Sigmoid colon (tissue), 7 donors: ENCODE measurements at places on chromosomes 2 and 18. TPM values are rescaled to one million over a fixed set of nuclear protein-coding genes. Genes with fewer than 3 reads are reported as not detected.

Gene TRIM54
- polyA plus RNA-seq = 0.16 TPM

Gene UPP2
- polyA plus RNA-seq = not detected

GRCh38 chr2:6627316-6627715, 238.4 kb downstream of the CMPK2 start:
- DNase-seq = no peak

Gene RANBP2
- polyA plus RNA-seq = 5.4 TPM

Gene RAB6C
- 0.03 TPM for polyA plus RNA-seq

DNA sequence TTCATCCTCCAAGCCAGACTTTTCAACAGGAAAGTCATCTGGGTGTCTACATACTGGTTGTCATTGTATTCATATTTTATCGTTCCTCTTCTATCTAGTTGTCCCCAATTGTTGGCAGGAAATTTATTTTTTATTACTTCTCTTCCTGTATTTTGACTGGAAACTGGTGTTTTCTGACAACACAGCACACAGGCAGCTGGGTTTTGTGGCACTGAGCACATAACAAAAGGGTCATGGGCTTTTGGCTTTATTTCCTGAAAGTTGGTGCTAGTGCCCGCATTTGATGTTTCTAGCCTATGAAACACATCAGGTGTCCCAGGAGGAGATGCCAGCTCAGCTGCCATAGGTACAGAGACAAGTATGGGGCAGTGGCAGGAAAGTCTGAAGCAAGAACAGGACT, 126.4 kb downstream of the TMEM17 start:
- no peak for DNase-seq

GRCh38 chr2:205025580-205026240, 480.4 kb downstream of the PARD3B start:
- no peak for DNase-seq

DNA sequence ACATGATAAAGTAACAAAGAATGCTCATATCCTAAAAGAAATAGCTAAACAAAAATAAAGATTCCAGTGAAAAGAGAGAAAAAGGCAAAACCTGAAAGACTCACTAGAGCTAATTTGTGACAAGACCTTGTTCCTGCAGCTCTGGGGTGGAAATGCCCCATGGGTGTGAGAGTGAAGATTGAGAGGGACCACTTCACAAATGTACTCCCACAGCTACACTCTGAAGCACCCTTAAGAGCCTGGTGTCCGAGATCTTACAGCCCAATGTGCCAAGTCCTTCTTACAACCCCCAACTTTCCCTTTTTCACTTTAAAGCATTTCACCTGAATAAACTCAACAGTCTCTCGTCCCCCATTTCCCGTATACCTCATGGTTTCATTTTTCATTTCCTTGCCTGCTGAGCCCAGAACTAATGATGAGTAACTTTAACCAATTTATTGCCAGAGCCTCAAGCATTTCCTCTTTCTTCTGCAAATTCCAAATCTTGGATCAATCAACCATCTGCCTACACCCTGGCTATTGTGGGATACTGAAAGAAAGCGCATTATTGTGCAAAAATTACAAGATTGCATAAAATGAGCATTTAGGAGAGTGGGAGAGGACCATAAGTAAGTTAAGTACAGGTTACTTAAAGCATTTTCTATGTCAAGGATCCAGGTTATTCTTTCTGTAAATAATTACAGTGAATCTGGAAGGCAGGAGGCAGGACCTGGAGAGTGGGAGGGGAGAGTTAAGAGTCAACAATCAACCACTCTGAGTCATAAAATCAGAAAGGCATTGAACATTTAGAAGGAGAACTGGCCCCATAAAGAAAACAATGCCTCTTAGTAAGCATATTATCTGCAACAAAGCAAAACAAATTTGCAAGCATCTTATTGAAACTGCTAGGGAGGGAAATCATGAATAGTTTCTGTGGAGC, 804.4 kb upstream of the CELF4 start:
- DNase-seq = no peak
